Stimulated activated CD4-positive, alpha-beta T cell treated with anti-CD3 and anti-CD28 coated beads, Interleukin-1b, Interleukin-23, amount 100 ng/mL, for 1 hour (primary cell): ENCODE measurements at places on chromosomes 3 and 15.
A peak's percentile ranks its signal among the peaks of the same experiment; 100 is the strongest.

- DNase-seq, result no peak
These were observed 97.5 kb downstream of the TCF12 start for GRCh38 chr15:57015897-57016296.

DNA sequence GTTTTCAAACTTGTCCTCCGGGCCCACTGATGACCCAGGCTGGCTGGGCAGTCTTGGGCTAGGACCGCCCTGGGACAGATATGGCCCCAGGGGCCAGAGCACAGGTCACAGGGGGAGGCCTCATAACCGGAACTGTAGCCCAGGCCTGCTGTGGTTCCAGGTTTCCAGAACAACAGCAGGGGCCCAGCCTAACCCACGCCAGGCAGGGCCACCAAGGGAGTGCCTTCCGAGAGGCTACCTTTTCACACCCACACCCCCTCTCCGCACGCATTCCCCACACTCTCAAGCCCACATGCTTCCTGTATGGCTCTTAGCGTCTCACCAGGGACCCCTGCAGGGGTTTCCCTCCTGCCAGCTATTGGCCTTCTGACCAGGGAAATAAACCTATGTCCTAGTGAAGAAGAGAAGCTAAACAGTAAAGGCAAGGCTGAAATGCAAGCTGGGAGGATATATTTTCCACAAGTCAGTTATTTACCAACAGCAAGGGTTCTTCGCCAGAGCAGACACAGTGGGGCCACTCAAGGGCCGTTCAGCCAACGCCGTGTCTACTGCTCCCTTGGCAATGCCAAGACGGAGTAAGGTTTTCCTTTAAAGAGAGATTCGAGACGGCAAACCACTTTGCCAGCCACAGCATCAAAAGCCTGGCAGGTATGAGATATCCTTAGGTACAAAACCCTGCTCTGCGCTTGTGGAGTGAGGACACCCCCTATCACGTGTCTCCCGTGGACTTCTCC is 135.1 kb downstream of the ATP10A start:
- no peak for DNase-seq

GRCh38 chr3:149563114-149563513 is 88.6 kb downstream of the TM4SF4 start:
- DNase-seq, result no peak

DNA sequence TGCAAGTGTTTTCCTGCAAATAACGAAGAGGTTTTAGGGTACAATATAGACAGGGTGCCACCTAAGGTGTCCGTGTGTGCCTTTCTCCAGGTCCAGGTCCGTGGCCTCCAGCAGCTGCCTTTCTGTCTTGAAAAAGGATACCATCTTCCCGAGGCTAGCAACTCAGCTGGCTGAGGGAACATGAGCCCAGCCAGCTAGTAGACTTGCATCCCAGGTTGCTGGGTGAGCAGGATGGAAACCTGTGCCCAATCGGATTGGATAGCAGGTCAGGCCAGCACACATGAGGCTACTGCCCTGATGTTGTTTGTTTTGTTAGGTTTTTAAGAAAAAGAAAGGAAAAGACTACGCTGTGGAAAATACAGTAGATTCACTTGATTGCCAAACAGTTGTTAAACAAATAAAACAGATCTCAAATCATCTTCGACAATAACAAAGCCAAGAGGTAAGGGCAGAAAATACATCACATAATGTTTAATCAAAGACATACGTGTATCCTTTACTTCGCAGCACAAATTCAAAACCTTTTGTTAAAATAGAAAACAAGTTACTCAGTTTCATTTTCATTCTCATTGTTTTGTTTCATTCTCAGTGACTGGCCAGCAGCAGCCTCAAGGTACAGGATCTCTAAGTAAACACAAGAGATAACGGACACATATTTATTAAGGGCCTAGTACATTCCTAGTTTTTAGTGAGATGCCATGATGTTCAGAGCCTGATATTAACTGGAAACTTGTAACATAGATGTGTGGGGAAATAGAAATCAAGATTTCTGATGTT is 661.2 kb upstream of the NR2F2 start:
- no peak for DNase-seq

GRCh38 chr3:184350618-184351017 is 10.8 kb downstream of the CLCN2 start:
- no peak for DNase-seq

DNA sequence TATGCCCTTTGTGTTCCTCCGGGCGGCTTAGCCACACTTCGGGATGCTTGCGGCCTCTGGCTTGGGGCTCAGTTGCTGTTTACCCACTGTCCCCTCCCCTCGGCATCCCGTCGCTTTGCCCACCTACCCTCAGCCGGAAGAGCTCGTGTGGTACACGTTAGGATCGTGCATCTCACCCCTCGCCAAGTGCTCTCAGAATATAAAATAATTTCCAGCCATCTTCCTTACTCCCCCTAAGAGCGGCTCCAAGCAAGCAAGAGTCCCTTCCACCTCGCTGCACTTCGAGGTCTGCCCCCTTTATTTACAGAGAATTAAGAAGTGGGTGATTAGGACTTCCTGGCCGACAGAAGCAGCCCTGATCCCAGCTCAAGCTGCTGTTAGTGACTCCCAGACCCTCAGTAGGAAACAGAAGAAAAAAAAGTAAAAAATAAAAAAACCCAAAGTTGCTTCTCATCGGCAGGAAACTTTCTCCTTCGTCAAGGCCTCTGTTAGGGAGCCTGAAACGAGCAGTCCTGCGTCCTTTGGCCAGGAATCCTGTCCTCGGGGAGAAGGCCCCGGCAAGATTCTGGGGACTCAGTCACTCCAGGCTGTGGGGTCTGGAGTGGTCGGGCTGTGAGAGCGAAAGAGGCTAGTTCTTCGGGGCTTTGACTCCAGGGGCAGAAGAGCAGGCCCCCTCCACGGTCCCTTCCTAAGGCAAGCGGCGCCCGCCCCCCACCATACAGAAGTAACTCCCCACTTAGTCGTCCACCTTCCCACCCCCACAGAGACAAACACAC is 3.0 kb downstream of the MEIS2 start:
- DNase-seq, result no peak

GRCh38 chr15:84671211-84671610 is 13.2 kb upstream of the NMB start:
- DNase-seq, result no peak

GRCh38 chr3:105970283-105970682 is 101.5 kb upstream of the CBLB start:
- DNase-seq, result no peak

DNA sequence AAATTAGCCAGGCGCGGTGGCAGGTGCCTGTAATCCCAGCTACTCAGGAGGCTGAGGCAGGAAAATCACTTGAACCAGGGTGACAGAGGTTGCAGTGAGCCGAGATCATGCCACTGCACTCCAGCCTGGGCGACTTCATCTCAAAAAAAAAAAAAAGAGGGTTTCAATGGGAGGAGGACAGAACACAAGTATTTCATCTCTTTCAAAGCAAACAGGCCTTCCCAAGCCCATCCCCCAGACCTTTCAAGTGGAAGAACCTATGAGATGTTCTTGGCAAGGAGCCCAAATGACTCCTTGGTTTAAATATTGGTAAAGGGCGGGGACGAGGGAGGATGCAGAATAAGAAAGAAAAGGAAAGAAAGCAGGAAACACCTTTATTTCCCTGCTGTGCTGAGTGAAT is 62.2 kb upstream of the MCF2L2 start:
- DNase-seq, result no peak

DNA sequence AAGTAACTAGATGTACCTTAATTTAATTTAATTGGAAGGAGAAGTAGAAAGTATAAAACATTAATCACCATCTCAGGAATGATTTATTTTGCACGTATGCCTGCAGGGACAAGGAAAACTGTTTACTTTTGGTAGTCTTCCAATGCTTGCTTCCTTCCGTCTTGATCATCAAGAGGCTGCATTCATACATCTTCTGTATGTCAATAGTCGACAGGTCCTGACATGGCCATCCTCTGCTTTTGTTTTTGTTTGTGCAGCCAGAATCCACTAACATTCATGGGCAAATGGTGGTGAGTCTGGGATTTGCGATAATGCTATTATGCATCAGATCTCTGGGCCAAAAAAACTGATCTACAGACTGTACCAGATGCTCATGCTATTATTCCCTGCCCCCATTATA is 56.6 kb upstream of the ZPLD1 start:
- no peak for DNase-seq

- DNase-seq, result no peak
These were observed 5.4 kb downstream of the FYCO1 start for GRCh38 chr3:45990181-45990580.

DNA sequence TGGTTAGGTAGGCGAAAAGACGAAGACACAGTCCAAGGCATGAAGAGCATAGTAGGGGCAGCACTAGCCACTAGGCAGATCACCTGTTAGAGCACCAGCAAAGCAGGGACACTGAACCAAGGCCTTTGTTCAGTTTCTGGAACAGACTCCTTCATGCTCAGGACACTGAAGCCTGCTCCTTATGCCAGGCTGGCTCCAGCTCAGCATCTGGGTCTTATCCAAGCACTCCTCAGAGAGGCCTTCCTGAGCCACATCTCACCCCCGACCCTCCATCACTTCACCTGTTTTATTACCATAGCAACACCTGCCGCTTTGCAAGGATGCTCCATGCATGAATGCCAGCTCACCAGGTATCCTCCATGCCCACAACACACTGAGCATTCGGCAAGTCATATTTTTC is 206.3 kb upstream of the CHRNA7 start:
- no peak for DNase-seq

GRCh38 chr15:71051539-71051938 is 63.7 kb upstream of the THSD4 start:
- DNase-seq, result no peak

DNA sequence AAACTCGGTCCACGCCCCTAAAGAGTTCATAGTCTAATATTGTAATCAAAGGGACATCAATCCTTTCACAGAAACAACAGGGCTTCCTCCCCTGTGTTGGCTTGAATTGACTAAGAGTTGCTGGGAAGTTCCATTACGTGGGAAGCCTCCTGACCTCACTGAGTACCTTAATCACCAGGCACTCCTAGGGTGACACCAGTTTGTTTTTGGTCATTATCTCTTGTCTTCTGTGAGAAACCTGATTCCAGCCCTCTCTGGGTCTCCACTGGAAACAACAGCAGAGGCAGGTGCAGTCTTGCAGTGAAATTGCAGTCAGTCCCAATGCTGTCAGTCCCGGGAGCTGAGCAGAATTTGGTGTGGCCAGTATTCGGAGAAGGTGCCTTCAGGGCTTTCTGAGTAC is 55.4 kb downstream of the BOC start:
- no peak for DNase-seq

- DNase-seq, result no peak
These were observed 72.5 kb downstream of the OPA1 start for GRCh38 chr3:193665370-193665989.

- DNase-seq, result no peak
These were observed 243.5 kb upstream of the UBE2E2 start for GRCh38 chr3:22959593-22959992.

DNA sequence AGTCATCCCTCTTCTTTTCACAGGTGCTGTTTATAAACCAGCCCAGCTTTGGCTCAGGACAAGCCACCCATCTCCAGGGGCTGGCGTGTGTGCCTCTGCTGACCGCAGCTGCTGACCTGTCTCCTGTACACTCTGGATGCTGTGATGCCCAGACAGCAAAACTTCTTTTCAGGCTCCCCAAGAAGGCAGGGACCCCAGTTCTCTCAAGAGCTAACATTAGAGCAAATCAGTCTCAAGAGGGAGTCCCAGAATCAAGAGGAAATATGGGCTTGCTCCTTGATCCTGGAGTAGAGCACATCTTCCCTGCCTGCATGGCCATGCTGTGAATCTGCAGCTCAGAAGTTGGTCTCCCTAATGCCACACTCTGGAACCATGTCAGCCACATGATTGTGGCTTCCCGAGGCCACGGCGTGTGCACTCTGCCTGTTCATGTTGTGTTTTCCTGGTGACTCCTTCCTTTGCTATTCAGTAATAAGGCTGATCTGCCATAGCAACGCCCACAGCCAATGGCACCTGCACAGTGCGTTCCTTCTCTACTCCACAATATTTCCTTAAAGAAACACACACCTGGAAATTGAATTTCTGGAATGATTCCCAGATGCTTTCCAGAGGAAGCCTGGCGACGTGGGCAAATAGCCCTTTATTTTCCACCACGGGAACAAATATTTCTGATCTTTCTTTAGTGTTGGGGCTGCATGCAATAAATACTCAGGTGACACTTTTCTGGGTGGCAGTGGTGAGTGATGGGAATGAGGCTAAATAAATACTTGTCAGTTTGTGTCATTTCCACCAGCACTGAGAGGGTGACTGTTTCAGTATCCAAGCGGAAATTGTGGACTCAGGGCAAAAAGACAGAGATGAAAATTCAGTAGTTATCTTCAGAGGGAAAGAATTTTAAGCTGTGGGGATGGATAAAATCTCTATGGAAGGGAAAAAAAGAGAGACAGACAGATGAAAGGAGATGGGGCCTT is 21.9 kb upstream of the THSD4 start:
- no peak for DNase-seq

GRCh38 chr3:46669191-46669999 is 24.1 kb downstream of the ALS2CL start:
- no peak for DNase-seq

DNA sequence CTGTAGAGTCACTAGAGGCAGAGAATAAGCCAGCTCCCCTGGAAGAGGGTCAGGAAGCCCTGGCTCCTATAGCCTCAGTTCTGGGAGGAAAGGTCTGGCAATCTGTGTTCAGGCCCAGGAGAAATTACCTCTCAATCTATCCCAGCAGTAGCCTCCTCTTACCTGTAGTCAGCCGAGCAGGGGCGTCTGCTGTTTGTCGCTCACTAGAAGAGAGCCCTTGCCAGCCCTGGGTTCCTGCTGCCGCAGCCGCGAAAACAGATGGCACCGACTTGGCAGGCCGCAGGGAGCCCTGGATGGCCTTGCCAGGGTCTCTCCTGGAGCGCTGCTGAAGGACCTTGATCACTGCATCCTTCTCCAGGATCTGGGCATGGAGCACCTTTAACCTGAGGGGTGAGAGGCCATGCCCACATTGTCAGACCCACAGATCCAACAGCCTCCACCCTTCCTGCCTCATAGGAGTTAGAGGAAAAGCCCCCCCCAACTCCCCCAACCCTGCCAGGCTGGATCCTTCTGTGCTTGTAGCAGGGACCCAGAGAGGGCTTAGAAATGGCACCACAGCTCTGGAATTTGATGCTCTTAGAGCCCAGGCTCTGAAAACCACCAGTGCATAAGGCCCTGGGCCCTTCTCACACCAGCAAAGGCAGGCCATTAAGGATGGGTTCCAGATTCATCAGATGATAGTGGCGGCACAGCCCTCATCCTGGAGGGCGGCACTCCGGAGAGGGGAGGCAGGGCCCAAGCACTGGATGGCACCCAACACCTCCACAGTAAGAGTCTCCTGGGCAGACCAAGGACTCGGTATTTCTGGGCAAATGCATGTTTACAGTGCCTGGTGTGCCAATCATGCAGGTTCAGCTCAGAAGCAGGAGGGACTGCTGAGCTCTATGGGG is 14.9 kb downstream of the AMOTL2 start:
- no peak for DNase-seq

- DNase-seq, result no peak
These were observed 1.3 kb upstream of the RFX7 start for GRCh38 chr15:56244811-56245576.

GRCh38 chr3:186596568-186597287 is 16.1 kb upstream of the AHSG start:
- DNase-seq, result no peak

GRCh38 chr3:4834403-4834866 is 144.8 kb upstream of the BHLHE40 start:
- peak; percentile 37 for DNase-seq
